ENCODE measurements at places on chromosomes 3 and 15. TPM values are rescaled to one million over a fixed set of nuclear protein-coding genes. Genes with fewer than 3 reads are reported as not detected.

C2CD4A gene
- 0.21 TPM for total RNA-seq

ZBTB38 gene
- 63.3 TPM for total RNA-seq

ISLR2 gene
- not detected for total RNA-seq

SPATA12 gene
- not detected for total RNA-seq

CHRFAM7A gene
- not detected for total RNA-seq

STT3B gene
- total RNA-seq, result 233 TPM

IQCH gene
- total RNA-seq, result 2.7 TPM

CLASP2 gene
- 48.8 TPM for total RNA-seq

SHF gene
- total RNA-seq, result 1.7 TPM

AP2M1 gene
- 186 TPM for total RNA-seq

ATP13A4 gene
- 0.48 TPM for total RNA-seq

SLC28A2 gene
- total RNA-seq, result not detected

CKMT1B gene
- total RNA-seq, result 11.8 TPM
